Progenitor cell of endocrine pancreas (in vitro differentiated cells): ENCODE measurements at places on chromosomes 16 and 17.
A peak's percentile ranks its signal among the peaks of the same experiment; 100 is the strongest.

GRCh38 chr16:48317614-48318315, 67.4 kb downstream of the SIAH1 start:
- DNase-seq = no peak

DNA sequence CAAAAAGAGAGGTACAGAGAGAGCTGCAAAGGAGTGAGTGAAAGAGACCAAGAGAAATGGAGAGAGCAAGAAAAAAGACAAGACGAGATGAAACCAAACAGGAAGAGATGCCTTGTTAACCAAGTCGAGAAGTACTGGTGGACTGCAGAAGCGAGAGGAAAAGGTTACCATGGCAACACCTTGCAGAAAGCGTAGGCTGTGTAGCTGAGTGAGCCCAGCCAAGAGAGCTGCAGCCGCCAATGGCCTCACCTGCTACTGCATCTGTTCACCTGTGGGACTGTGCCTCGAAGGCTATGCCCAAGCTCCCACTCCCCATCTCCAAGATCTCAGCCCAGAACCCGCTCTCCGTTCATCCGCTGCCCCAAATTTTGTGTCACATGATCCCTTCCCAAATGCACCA, 161.3 kb downstream of the SLC39A11 start:
- DNase-seq = no peak

GRCh38 chr16:87561200-87562105, 40.9 kb upstream of the JPH3 start:
- DNase-seq = no peak

DNA sequence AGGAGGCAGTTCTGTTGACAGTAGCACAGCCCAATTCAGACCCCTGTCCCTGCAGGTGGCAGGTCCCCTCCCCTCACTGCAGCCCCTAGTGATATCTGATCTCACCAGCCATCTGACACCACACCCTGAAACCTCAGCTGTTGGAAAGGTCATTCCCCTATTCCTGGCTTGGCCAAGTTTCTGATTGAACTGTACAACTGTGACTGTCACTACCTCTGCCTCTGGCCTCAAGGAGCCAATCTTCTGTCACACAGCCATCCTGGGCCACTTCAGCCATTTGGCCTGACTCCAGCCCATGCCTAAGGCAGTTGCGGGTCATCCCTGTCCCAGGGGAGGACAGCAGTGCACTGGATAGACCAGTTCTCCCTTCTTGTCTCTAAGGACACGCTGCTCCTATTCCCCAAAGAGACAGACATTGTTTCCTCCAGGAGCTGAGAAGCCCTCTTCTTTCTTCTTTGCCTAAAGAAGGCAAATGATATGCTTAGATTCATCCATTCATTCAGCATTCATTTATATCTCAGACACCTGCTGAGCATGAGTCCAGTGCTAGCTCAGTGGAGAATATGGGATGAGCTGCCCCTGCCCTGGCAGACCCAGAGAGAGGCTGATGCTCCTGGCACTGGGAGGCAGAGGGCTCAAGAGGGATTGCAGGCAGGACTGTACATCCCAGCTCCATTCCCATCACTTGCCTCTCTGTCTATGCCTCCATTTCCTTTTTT, 4.6 kb upstream of the ALDOA start:
- no peak for DNase-seq

GRCh38 chr17:33285413-33285812, 7.7 kb downstream of the ASIC2 start:
- DNase-seq = no peak

- peak; percentile 44 for DNase-seq
Observed at GRCh38 chr17:76384222-76384986, at the start of gene SPHK1. SPHK1 (plus strand) TSS chr17:76384609; CDS start chr17:76385645, 1,036 bp downstream.

DNA sequence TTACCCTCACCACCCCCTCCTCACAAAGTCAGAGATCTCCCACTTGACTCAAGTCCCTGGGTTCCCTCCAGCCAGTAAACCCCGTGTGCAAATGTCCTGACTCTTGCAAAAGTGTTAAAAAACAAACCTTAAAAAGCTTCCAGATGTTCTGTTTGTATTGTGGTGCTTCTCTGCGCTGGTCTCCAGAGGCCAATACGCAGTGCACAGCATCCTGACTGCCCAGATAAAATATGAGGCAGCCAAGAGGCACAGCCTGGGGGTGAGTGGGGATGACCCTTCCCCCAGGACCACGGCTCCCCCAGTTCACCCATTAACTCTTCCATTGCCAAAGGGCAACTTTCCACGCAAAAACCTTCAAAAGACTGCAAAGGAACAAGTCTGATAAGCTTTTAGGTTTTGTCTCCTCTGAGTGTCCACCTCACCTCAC, 291.8 kb downstream of the SOX9 start:
- no peak for DNase-seq

DNA sequence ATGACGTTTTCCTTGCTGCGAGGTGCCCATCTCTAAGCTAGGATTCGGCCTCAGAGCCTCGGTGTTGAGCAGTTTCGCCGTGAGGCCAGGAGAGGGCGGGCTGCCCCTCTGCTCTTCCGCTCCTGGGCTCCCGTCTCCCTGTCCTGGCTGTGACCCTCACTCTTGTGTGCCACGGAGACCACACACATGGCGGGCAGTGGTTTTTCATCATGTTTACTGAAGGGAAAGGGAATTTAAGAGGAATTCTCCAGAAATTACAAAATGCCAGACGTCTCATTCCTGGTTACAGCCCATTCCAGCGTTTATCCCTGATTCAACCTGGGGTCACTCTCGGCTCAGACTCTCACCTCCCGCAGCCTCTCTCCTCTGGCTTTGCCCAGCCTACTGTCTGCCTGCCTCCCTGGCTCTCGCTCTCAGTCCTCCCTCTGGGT, 96.8 kb upstream of the ELAC2 start:
- DNase-seq = peak; percentile 29

DNA sequence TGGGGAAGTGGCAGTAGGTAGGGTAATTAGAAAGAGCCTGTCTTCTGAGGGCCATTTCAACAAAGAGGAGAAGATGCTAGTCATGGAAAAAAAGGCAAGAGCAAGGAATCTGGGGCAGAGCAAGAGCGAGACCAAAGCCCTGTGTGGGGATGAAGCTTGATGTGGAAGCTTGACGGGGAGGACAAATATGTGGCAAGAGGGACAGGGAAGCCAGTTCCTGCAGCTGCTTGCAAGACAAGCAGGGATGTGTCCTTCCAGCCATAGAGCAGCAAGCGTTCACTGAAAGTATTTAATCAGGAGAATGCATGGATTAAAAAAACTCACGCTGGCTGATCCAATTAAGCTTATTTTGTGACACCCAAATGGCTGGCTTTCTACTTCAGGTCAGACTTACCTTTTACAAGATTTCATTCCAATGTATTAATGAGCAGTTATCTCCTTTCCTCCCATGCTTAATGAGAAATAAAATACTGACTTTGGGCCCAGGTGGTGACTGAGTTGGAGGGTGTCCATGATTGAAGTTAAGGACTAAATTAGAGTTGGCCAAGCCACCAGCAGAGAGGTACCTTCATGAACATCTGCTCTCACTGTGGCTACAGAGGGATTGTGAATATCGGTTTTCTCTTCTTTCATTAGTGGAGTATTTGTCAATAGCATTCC, 76.8 kb downstream of the ABCA8 start:
- DNase-seq = no peak

DNA sequence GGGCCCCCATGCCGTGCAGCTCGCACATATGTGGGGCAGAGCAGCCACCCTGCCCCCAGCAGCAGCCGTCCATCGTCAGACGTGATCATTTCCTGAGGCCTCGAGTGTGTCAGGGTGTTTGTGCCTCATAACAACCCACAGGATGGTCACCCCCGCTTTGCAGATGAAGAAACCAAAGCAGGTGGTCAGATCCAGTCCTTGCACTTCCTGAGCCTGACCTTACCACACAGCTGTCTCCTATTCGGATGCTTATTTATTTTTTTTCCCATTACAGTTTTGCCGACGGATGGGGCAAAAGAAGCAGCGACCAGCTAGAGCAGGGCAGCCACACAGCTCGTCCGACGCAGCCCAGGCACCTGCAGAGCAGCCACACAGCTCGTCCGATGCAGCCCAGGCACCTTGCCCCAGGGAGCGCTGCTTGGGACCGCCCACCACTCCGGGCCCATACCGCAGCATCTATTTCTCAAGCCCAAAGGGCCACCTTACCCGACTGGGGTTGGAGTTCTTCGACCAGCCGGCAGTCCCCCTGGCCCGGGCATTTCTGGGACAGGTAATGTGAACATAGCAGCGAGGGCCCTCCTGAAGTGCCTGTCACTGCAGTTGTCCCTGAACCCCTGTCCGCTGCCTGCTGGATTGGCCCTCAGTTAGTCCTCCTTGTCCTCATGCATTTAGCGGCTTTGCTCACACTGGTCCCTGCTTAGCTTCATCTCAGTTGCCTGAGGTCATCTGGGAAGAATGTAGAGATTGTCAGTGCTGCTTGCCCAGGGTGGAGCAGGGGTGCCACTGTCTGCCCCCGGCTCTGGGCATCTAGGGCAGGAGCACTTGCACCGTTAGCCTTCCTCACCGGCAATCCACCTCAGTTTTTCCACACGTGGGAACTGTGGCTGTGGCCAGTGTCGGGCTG, 1.4 kb downstream of the MPG start:
- no peak for DNase-seq

GRCh38 chr16:11978080-11978479, 1.5 kb downstream of the SNX29 start:
- DNase-seq = no peak

GRCh38 chr17:78592991-78593329, 15.8 kb upstream of the DNAH17 start:
- DNase-seq = no peak

- no peak for DNase-seq
Observed at GRCh38 chr16:55273356-55273755, 50.6 kb upstream of the IRX6 start.

DNA sequence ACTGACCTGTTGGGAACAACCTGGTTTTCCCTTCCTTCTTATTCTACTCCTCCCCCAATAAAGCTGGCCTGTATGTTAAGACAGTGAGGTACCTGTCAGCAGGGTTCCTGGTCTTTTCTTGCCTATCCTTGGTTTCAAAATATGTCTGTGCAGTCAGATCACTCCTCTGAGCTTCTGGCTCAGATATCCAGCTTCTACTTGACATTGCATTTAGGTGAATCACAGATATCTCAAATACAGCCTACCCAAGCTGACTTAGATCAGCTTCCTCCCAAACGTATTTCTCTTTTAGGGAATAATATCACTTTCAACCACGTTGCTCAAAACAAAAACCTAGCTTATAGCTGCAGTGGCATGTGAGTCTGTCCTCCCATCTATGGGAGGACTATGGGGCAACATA, 48.7 kb downstream of the TEX14 start:
- DNase-seq = no peak

DNA sequence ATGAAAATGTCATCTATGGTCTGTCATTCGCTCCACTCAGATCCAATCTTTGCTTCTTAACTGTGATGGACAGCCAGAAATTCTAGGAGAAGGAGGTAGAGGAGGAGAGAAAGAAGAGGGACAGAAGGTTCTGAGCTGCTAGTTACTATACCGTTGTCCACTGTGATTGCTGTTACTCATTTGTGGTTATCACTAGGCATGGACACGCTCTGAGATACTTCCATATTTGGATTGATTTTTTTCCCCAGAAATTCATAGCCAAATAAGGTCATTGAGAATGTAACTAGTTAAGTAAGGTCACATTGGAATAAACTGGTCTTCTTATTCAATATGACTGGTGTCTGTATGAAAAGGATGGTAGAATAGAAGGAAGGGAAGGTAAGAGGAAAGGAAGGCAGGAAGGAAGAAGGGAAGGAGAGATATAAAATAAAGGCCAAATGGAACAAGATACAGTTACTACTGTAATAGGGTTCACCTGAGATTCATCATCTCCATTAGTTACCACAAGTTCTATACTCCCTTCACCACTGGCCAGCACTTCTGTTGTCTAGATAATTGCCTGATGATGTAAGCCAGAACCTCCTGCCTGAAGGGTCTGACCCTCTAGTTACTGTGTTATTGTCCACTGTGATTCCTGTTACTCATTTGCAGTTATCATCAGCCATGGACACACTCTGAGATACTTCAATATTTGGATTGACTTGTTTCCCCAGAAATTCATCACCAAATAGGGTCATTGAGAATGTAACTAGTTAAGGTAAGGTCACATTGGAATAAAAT, 2.9 kb downstream of the KRTAP9-7 start:
- DNase-seq = no peak

DNA sequence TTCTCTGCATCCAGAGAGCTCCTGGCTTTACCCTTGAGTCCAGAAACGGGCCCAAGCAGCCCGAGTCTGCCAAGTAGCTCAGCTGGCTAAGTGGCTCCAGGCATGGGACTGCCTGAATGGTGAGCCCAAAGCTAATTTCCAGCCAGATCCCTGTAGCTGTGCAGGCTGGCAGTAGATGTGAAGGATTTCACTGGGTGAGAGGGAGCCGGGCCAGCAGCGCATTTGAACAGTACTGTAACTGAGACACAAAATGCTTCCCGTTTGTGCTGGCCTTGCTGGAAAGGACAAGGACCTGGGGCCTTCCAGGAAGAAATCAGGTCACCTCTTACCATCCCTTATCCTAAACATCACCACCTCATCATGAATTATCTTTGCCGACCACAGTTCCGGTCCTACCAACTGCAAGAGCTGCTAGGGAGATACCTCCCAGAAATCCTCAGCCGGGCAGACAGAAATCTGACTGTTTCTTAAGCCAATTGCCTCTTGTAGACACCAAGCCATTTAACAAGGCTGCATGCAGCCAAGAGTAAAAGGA, 3.7 kb downstream of the TIMP2 start:
- DNase-seq = no peak

GRCh38 chr17:81398832-81399411, 3.7 kb downstream of the BAHCC1 start:
- DNase-seq = no peak

DNA sequence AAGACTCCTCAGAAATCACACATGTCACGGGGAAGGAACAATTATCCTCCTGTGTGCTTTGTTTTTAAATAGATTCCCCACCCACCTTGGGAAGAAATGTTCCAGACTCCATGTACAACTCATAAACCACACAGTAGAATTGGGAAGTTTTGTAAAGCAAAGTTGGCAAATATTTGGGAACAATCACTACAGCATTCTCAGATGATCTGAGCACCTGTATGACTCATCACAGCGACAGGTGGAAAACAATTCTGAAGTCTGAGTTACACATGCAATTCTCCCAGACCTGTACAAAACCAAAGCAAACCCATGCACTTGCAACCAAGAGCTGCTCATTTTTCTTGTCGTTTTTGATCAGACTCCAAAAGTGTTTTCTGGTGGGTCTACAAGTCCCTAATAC, 14.4 kb upstream of the MYLK3 start:
- no peak for DNase-seq

DNA sequence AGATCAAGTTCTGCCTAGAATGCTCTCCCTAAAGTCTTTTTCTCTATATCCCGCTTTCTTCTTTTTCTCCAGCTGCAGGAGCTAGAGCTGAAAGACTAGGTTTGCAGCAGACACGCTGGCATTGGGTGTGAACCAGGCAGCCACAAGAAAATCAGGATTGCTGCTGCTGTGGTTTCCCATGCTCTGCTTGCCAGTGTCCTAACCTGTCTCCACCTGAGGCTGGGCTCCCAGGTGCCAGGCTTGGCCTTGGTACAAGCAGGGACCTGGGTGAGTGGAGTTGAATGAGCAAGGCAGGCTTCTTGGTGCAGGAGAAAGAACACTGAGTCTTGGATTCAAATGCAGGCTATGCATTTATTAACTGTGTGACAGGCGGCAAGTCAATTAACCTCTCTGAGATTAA, 440.3 kb upstream of the MAF start:
- DNase-seq = no peak

- DNase-seq = no peak
Observed at GRCh38 chr16:24800586-24800985, 45.2 kb upstream of the SLC5A11 start.
